ENCODE measurements at places on chromosomes 7 and 10.

DNA sequence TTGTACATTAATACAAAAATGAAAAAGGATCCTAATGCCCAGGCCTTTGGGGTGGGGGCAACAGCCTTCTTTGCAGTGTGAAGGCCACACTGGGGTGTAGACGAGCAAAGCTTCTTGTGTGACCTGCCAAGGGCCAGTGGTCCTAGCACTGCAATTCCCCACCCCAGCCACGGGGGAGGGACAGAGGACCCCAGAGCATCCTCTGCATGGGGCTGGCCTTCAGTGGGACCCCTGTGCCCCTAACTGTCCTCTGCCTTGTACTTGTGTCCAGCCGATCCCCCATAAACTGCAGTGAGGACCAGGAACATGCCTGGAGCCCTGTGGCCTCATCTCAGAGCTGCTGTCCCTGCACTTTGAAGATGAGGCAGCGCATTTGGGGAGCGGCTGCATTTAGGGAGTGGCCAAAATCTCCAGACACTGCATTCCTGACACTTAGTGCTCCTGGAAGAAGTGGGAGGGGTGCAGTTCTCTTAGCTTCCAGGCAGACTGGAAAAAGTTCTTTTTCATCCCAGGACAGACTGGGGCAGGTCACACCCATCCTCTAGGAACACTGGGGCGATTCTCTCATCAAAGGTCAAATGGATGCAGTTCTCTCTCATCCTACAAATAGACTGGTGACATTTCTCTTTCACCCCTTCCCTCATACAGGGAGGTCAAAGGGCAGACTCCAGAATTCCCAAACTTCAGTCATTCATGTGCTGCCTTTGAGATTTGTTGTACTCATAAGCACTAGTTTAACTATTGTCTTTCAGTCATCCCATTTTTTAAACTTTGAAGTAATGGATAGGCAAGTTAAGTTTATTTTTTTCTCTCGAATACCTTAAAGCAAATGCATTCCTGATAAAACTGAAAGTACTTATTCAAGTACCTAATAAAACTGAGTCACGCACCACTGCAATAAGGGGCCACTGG is 922 bp upstream of the MYO1G start:
- DNase-seq, result no peak

- no peak for DNase-seq
These were observed 423.4 kb upstream of the DPP6 start for GRCh38 chr7:153628825-153629224.

GRCh38 chr10:76071653-76072365 is 640.4 kb downstream of the LRMDA start:
- no peak for DNase-seq

GRCh38 chr7:46301677-46302076 is 380.6 kb upstream of the IGFBP3 start:
- DNase-seq, result no peak

DNA sequence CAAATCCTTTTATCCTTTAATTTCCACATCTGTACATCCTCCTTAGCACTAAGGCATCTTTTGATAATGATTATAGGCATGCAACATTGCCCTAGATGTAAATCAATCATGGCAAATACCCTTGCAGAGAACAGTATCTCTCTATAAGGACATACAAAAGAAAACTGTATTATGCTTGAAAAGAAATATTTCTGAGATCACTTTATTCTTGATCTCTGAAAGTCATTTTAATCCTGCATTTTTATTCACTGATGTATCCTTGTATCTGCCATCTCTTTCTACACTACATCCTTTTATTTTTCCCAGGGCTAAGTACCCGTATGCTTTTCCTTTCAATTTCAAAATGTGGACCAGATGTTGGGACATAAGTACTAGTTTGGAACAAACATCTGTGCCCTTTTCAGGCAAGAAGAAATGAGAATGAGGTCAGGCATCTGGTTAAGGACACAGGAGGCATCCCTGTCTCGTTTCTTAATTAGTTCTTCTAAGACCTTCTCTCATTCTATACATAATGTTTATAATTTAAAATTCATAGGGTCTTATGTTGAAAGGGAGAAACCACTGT is 338.6 kb downstream of the CNTNAP2 start:
- no peak for DNase-seq

DNA sequence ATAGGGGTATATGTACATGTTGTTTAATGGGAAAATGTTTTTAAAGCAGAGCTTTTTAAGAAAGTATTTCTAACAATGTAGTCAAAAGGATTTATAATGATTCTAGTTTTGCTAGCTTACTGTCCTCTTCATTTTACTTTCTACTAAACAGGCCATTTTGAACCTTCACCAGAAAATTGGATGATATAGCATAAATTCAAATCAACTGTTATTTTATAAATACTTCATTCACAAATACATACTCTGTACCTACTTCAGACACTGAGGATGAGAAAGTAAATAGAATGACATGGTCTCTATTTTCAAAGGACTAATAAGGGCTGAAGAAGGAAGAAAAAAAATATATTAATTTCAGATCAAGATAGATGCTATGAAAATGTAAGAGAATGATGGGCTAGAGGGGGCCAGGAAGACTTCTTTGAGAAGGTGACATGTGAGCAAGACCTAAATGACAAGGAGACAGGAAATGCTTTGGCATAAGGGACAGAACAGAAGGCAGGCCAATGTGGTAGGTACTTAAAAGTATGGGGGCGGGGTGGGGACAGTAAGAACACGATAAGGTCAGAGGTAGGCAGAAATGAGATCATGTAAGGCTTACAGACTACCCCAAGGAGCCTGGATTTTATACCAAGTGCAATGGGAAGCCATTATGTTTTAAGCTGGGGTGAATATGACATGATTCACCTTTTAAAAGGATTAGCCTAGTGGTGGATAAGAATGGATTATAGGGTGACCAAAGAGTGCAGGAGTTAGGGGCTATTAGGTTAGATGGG is 5.2 kb downstream of the NAMPT start:
- no peak for DNase-seq

GRCh38 chr10:96450529-96451207 is 63.1 kb downstream of the TLL2 start:
- no peak for DNase-seq

DNA sequence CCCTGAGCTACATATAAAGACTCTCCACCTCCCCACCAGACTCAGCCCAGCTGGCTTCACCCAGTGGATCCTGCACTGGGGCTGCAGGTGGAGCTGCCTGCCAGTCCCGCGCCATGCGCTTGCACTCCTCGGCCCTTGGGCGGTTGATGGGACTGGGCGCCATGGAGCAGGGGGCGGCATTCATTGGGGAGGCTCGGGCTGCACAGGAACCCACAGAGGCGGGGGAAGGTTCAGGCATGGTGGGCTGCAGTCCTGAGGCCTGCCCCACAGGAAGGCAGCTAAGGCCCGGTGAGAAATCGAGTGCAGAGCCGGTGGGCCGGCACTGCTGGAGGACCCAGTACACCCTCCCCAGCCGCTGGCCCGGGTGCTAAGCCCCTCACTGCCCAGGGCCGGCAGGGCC is 157.2 kb upstream of the GNAI1 start:
- no peak for DNase-seq

GRCh38 chr10:98478430-98479222 is 31.9 kb upstream of the HPS1 start:
- DNase-seq, result no peak

DNA sequence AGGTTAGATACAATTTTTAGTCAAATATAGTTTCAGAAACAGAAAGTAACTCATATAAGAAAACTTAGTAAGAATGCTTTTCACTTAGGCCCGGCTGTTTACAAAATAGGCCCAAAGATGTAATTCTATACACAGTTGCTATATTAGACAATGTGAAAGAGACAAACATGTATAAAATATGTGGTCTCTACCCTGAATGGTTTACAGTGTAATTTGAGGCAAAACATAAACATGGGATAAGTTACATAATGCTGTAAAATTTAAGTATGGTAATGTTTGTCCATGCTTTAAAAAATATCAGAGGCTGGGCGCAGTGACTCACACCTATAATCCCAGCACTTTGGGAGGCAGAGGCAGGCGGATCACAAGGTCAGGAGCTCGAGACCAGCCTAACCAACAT is 18.7 kb downstream of the KRIT1 start:
- DNase-seq, result no peak

- DNase-seq, result no peak
These were observed 203.0 kb upstream of the MEOX2 start for GRCh38 chr7:15889507-15889906.

DNA sequence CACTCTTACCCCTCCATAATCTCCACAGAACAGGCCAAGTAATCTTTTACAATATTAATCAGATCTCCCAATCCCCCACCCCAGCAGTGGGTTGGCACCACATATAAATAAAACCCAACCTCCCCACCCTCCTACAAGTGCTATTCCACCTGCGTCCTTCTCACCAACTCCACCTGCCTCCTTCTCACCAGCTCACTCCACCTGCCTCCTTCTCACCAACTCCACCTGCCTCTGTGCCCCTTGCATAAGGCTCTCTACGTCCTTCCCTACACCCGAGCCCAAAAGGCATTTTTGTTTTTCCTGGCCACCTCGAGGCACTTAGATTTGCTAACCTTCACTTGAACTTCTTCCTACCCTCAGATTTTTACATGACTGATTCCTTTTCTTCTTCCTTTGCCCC is 89.7 kb downstream of the ATE1 start:
- no peak for DNase-seq

DNA sequence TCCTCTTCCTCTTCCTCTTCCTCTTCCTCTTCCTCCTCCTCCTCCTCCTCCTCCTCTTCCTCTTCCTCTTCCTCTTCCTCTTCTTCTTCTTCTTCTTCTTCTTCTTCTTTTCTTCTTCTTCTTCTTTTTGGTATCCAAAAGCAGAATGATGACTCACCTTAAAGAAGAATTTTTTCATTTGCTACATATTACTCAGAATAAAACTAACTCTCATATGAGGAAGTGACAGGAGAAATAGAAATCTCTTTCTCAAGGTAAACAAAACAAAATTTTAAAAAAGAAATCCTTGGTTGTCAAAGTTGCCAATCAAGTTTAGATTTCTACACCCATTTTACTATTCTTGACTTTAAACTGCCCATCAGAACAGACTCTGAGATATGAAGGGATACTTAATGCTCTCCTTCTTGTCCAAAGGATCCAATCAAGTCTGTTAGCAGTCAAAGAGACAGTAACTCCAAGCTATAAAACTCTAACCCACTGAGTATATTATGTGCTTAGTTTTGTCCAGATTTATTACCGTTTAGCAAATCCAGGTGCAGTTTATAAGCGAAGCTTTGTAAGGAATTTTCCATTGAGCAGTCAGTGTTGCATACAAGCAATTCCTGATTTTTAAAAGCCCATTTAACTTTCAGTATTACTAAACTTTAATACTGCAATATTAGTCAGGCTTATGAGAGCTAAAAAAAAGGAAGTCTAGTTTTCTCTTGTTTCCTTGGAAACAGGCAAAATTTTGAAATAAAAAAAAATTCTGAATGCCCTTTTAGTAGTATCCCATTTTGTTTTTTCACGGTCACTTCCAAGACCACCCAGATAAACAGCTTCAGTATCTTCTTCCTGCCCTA is 43.1 kb upstream of the SNX13 start:
- DNase-seq, result no peak

- no peak for DNase-seq
These were observed 116.3 kb downstream of the COL13A1 start for GRCh38 chr10:69918036-69918435.

- no peak for DNase-seq
These were observed 34.1 kb downstream of the WBP1L start for GRCh38 chr10:102777711-102778453.
